ENCODE measurements at places on chromosomes 13 and 19.

DNA sequence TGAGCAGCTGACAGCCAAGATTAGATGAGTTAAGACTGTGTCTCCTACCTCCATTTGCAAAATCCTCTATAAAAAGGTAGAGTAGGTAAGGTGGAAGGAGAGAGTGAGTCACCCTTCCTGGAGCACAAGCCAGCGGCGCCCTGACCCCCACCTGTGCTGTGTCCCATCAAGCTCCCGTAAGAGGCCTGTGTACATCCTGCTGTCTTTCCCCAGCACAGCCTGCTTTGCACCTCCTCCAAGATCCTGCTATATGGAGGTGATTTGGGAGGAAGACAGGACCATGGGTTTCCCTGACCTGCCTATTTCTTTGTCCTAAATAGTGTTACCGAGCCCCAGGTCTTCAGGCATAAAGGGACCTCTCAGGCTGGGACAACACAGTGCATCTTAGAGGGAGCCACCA lies 62.3 kb upstream of the UQCRFS1 start:
- no peak for DNase-seq

DNA sequence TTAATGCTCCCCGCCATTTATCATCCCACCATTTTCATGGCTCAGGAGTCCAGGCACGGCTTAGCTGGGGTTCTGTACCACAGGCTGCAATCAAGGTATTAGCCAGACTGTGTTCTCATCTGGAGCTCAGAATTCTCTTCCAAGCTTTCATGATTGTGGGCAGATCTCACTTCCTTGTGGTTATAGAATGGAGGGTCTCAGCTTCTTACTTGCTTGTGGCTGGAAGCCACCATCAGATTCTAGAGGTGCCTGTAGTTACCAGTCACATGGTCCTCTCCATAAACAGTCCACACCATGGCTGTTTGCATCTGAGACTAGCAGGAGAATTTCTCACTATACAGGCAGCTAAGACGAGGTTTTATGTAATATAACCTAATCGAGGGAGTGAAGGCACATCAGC lies 45.1 kb upstream of the SLC46A3 start:
- DNase-seq, result no peak

GRCh38 chr19:6220385-6221191 lies 59.2 kb downstream of the MLLT1 start:
- DNase-seq, result no peak

DNA sequence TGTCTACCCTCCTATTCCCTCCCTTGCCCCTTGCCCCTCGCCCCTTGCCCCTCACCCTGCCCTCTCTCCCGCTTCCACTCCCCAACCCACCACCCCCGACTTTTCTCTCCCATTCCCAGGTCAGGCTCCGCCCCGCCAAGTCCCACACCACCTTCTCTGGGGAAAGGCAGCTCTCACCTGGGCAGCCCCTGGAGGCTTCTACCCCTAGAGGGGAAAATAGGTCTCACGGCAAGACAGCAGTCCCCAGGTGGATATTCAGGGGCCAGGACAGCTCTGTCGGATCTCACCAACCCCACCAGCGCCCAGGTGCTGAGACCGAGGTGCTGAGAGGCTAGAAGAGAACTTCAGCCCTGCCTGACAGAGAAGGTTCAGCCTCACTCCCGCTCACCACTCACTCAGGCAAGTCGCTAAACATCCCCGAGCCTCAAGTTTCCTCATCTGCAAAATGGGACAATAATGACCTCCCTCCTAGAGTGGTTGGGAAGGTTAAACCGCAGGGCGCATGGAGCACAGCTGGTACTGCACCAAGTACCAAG lies 1.4 kb upstream of the ERFL start:
- no peak for DNase-seq

All from NCI-H774 (cell line).